ENCODE measurements at places on chromosomes 5 and 9.
A peak's percentile ranks its signal among the peaks of the same experiment; 100 is the strongest.

GRCh38 chr5:138177941-138178515 is 402 bp downstream of the BRD8 start:
- no peak for DNase-seq

DNA sequence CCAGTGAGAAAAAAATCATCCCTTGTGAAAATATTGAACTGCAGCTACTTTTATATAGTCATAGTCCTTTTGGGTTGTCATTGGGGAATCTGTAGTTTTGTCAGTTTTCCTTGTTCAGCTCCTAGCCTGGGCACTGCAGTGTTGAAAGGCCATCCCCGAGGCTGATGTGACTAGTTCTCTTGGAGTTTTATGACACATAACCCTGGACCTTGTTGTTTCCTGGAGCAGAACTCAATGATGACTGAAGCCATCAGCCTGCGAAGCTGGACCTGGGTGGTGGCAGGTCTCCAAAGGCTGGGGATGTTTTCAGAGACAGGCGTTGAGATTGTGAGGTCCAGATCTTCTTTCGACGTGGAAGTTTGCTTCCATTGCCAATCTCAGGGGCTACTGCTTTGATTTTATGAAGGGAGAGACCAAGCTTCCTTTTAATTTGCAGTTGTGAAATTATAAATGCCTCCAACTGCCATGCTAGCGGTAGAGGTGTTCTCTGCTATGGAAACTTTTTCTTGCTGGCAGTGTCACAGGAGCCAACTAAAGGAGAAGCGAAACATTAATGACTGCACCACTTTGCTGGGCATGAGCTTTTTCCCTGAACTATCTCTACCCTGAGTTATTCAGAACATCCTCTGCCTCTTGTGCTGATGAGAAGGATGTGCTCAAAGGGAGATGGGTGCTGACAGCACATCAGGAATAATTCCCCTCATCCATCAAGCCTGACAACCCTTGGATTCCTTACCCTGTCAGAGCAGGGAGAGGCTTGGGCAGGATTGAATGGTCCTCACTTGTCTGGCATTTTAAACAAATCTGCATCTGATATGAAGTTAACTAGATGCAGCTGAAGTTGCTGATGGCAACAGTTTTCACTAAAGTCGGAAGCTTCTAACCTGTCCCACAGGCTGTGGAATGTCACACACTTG is 209.6 kb downstream of the MAST4 start:
- no peak for DNase-seq

GRCh38 chr9:114574438-114574837 is 13.1 kb upstream of the ATP6V1G1 start:
- no peak for DNase-seq

DNA sequence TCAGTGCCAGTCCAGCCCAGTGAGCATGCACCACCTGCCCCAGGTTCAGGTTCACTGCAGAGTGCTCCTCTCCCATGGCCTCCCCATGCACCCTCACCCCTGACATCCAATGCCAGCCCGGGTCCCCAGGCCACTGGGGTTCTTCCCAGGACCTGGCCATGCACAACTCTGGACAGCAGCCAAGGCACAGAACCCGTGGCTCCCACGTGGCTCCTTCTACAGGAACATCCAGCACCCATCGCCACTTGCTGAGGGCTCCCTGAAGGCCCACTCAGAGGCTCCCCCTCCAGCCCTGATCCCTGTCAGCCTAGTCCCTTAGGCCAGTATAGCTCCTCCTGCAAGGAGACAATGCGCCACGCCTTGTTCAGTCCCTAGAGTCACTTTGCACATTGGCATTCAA is 110.8 kb downstream of the IRX2 start:
- no peak for DNase-seq

DNA sequence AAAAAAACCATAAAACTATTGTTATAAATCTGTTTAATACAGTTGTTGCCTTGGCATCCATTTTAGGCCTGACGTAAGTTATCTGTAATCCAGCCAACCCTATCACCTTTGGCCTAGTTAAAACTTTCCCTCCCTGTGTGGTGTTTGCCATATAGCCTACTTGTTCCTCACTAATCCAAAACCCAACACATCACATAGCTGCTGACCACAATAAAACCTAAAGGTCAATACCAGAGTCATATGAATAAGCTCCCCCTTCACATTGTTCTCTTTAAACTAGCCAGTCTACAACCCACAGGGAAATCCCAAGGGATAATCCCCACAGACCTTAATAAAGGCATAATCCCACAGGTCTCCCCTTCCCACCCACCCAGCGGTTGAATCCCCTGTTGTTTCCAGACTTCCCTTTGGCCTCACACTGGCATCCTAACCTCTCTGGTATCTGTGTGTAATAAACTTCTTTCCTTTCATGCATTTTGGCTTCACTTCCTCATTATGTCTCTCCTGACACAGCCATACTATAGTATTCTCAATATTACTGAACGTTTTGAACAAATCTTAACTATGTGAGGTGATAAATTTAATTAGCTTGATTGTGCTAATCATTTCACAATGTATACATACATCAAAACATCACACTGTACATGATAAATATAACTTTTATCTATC is 50.8 kb downstream of the DTWD2 start:
- DNase-seq = no peak

DNA sequence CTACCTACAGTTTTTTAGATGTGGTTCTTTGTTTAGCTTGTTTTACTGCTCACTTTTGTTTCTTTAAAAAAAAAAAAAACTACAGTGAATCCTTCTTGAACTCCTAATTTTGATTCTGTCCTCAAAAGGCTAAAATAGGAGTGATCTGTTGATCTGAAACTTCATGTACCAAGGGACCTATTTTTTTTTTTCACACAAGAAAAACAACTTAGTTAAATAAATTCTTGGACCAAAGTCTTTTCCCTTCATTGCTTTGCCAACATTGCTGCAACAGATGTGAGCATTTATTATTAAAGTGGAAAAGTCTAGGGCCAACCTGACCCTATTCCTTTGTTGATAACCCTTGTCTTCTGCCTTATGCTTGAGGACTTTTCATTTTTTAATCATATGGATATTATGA is 236.8 kb downstream of the ARHGEF28 start:
- DNase-seq = no peak

GRCh38 chr9:123284656-123285055 is 16.3 kb upstream of the STRBP start:
- no peak for DNase-seq

GRCh38 chr9:129408535-129409215 is 212.2 kb downstream of the C9orf50 start:
- no peak for DNase-seq

- DNase-seq = no peak
Measured at GRCh38 chr5:72177538-72177937, 70.3 kb downstream of the MAP1B start.

DNA sequence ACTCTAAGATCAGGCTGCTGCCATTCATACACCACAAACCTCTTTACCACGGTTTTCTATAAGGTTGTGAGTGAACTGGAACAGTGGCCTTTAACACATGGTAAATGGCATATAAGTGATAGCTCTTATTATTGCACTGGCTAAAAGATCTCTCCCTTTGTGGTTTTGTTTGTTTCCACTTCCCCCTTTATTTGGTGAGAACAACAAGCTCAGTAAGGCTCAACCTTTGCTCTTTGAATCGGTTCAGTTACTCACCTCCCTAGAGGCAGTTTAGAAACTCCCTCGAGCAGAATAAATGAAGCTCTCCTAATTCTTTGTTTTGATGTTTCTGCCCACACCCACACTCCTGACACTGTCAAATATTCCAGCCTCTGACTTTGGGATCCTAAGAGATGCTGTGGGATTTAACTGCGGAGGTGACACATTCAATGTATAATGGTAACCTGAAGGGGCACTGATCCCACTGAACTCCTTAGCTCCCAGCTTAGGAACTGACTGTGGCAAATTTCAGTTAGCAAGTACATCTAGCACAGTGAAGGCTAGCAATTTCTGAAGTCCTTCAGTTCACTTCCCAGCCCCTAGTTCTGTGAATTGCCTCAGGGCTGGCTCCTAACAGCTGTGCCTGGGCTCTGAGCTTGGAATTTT is 22.5 kb upstream of the RAD23B start:
- DNase-seq = no peak

- no peak for DNase-seq
Measured at GRCh38 chr9:74985041-74985440, 32.3 kb upstream of the C9orf40 start.

GRCh38 chr9:130997925-130998596 is 10.9 kb upstream of the LAMC3 start:
- no peak for DNase-seq

GRCh38 chr9:35568196-35568595 is 36.9 kb upstream of the TESK1 start:
- no peak for DNase-seq

GRCh38 chr5:128304791-128305190 is 221.2 kb downstream of the SLC12A2 start:
- DNase-seq = no peak

DNA sequence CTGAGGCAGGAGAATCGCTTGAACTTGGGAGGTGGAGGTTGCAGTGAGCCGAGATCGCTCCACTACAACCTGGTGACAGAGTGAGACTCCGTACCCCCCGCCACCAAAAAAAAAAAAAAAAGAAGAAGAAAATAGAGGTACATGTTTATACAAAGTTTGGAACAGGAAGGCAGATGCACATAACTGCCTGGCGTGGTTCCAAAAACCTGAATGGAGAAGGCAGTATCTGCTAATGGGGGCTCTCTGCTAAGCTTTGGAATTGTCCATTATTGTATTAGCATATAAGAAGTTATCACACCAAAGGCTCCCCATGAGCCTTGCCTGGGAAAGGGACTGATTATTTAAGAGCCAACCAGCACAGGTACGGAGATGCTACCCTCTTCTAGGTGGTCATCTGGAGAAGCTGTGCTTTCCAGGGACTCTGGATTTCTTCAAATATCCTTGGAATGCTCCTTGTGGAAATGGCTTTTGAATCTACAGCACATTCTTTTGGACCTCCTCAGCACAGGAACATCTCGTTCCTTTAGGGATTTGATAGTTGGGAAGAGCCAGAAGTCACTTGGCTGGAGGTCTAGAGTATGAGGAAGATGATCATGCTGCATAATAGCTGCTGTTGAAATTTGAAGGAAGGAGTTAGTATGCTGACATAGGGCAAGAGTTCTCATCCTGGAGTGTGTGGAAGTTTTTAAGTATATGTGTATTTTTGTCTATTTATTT is 42.5 kb upstream of the ABCA1 start:
- DNase-seq = no peak

GRCh38 chr5:109146591-109146990 is 263.2 kb downstream of the PJA2 start:
- DNase-seq = no peak

GRCh38 chr9:5566054-5566618 is 55.8 kb downstream of the PDCD1LG2 start:
- DNase-seq = no peak

GRCh38 chr5:76607353-76607871 is 15.8 kb downstream of the F2RL2 start:
- DNase-seq = no peak

- no peak for DNase-seq
Measured at GRCh38 chr5:180141068-180141660, 67.8 kb downstream of the RASGEF1C start.

DNA sequence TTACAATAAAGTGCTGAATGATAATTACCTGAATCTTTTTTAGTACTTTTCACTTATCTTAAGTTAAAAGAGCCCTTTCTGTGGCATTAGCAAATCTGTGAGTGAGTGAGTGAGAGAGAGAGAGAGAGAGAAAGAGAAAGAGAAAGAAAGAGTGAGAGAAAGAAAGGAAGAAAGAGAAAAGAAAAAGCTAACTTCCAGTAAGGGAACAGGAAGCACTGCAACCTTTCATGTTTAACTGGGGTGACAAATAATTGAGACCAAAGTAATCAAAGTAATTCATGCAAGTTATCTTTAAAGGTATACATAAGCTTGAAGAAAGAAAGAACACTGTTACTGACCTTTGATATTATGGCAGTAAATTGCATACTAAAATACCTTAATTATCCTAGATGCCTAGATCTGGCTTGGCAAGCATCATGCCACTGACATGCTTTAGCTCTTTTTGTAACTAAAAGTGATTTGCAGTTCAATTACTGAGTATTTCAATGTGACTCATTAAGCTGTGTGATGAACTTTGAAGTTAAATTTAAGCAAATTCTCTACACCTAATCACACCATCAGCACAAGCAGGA is 21.7 kb downstream of the FEM1C start:
- DNase-seq = no peak

GRCh38 chr9:134698111-134698510 is 56.5 kb downstream of the COL5A1 start:
- DNase-seq = no peak

GRCh38 chr5:2109566-2109965 is 226.8 kb upstream of the IRX4 start:
- no peak for DNase-seq

- no peak for DNase-seq
Measured at GRCh38 chr5:38800515-38800914, 45.3 kb upstream of the OSMR start.

GRCh38 chr5:179166886-179167841 is 107.0 kb downstream of the ZNF354C start:
- peak; percentile 14 for DNase-seq
